T-helper 17 cell (primary cell): ENCODE measurements at places on chromosomes 11 and 22. TPM values are rescaled to one million over a fixed set of nuclear protein-coding genes. Genes with fewer than 3 reads are reported as not detected.

MTMR3 gene
- 55.7 TPM for total RNA-seq

DNA sequence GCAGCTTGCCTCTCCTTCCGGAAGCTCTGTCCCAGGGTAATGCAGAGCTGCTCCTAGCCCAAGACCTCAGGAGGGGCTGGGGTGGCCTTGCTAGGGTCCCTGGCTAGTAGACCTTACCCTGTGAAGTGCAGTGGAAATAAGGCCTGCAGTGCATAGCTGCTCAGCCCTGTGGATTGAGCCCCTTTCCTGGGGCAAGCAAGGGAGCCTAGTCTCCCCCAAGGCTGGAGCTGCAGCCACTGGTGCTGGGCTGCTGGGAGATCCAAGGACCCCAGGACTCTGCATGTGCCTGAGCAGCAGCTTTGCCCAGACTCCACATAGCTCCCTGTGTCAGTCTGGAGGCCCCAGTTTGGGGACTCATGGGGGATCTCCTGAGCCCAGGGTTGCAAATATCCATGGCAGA is 57.9 kb downstream of the FANCF start:
- DNase-seq, result no peak

- DNase-seq, result no peak
These were observed 146.0 kb upstream of the SEZ6L start for GRCh38 chr22:26023104-26023775.

GRCh38 chr11:64419818-64420485 is 61.0 kb downstream of the RPS6KA4 start:
- DNase-seq, result no peak

GRCh38 chr22:46579751-46580449 is 40.3 kb upstream of the GRAMD4 start:
- no peak for DNase-seq

DNA sequence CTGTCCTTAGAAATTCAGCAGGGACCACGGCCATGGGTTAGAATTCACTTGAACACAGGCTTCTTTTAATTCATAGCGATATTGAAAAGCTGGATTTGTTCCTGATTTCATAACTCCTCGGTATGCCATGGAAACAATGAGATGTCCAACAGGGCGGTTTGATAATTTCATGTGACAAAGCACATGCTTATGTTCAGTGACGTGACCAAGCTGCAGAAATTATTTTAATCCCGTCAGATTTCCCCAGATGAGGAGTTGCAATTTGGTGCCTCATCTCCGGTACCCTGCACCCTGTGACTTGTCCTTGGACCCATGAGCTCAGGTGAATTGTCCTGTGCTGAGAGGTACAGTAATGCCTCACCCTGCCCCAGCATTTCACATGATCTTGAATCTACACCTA is 81.7 kb downstream of the C11orf91 start:
- DNase-seq, result no peak

DNA sequence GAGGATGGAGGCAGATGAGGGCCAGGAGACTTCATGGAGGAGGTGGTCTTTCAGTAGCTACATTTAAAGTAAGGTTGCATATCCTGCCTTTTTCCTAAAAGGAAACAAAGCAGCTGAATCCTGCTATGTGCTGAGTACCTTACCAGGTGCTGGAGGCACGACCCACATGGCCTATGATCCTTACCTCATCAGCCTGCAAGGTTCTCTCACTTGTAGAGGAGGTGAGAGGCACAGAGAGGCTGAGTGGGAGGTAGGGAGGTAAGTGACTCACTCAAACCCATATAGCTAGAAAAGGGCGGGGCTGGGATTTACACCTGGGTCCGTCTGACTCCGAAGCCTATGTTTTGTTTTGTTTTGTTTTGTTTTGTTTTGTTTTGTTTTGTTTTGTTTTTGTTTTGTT is 75.8 kb downstream of the BUD13 start:
- no peak for DNase-seq
